Epithelial cell of proximal tubule (primary cell): ENCODE measurements at places on chromosomes 5 and 9. TPM values are rescaled to one million over a fixed set of nuclear protein-coding genes. Genes with fewer than 3 reads are reported as not detected.

The PCDHA1 gene
- not detected in 2 replicates for total RNA-seq

The ARID3C gene
- total RNA-seq: not detected in 2 replicates

The TTC33 gene
- 7.6 and 9.8 TPM in 2 replicates for total RNA-seq

The PCDHGA4 gene
- 0.22 and 0.92 TPM in 2 replicates for total RNA-seq

The FAT2 gene
- total RNA-seq: under 0.01 and 0.07 TPM in 2 replicates

The ZNF483 gene
- 2.2 and 2.5 TPM in 2 replicates for total RNA-seq

The TAL2 gene
- total RNA-seq: 0.29 TPM in 1 of 2 replicates, not detected in the other

The TRIP13 gene
- 66.7 and 99.9 TPM in 2 replicates for total RNA-seq

The SAPCD2 gene
- 25.6 and 51.3 TPM in 2 replicates for total RNA-seq

The PCA3 gene
- not detected in 2 replicates for total RNA-seq

The ACOT12 gene
- total RNA-seq: not detected in 2 replicates

The NUDT12 gene
- 8.0 and 9.9 TPM in 2 replicates for total RNA-seq

The SRD5A1 gene
- total RNA-seq: 21.4 and 24.9 TPM in 2 replicates

The FBN2 gene
- 7.6 and 19.0 TPM in 2 replicates for total RNA-seq

The HRH2 gene
- 0.29 and 0.65 TPM in 2 replicates for total RNA-seq

The AIF1L gene
- 52.5 and 71.6 TPM in 2 replicates for total RNA-seq

The REEP2 gene
- total RNA-seq: 9.9 and 30.6 TPM in 2 replicates

The MOB3B gene
- total RNA-seq: 2.3 and 2.9 TPM in 2 replicates

The UNC13B gene
- 19.1 and 19.6 TPM in 2 replicates for total RNA-seq

The ABLIM3 gene
- 15.6 and 30.1 TPM in 2 replicates for total RNA-seq

The C5orf47 gene
- not detected in 2 replicates for total RNA-seq

The DDX4 gene
- not detected in 2 replicates for total RNA-seq

The OTULINL gene
- 1.8 and 4.3 TPM in 2 replicates for total RNA-seq

The SLC22A4 gene
- 0.75 and 1.6 TPM in 2 replicates for total RNA-seq

The PTPRD gene
- 3.2 and 5.6 TPM in 2 replicates for total RNA-seq

The ADGRV1 gene
- total RNA-seq: 0.69 and 2.3 TPM in 2 replicates

The HNRNPA0 gene
- 10.4 and 13.3 TPM in 2 replicates for total RNA-seq

The FAM81B gene
- not detected in 2 replicates for total RNA-seq

The GEMIN5 gene
- 13.0 and 22.6 TPM in 2 replicates for total RNA-seq
